ENCODE measurements at places on chromosomes 7 and 10.

DNA sequence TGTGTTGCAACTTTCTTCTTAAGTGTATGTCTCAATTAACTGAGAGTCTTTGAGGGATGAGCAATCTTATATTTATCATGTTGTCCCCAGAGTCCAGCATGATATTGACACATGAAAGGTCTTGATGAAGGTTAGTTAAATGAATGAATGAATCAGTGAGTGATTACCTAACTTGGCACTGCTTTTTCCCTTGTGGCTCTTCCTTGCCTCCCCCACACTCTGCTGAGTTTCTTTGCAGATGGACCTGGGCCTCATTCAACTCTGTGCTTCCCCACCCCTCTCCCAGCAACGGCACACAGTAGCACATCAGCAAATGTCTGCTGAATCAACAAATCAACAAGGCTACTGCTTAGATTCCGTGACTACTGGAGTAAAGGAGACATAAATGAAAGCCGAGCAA, 235.1 kb upstream of the CXCL12 start:
- DNase-seq = no peak

- no peak for DNase-seq
Measured at GRCh38 chr7:24054236-24054635, 229.8 kb upstream of the NPY start.

GRCh38 chr10:9193120-9193519, 1138.6 kb downstream of the GATA3 start:
- no peak for DNase-seq

GRCh38 chr10:111076191-111076681, 593 bp upstream of the ADRA2A start:
- peak; percentile 51 for DNase-seq

- no peak for DNase-seq
Measured at GRCh38 chr7:83956104-83956503, 238.5 kb downstream of the SEMA3A start.

DNA sequence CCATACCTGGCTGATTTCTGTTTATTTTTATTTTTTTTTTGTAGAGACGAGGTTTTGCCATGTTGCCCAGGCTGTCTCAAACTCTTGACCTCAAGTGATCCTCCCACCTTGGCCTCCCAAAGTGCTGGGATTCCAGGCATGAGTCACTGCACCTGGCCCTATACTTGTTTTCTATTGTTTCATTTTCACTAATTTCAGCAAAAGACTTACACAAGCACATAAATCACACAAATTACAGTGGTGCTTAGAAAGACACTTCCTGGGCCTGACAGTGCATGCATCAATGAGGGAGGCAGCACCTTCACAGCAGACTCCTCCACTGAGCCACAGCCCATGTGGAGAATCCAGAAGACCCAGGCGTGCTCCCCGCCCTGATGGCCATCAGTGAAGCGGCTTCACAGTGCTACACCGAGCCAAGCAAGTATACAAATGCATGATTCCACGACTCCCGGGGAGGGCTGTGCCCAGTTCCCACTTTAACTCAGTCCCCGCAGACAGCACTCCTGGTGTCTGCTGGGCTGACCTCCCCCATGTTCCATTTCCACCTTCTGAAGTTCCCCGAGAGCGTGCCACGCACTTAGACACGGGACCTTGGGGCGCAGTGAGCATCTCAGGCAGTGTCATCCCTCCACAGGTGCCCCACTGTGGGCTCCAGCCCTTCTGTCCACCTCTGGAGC, 20.6 kb downstream of the PITRM1 start:
- no peak for DNase-seq

DNA sequence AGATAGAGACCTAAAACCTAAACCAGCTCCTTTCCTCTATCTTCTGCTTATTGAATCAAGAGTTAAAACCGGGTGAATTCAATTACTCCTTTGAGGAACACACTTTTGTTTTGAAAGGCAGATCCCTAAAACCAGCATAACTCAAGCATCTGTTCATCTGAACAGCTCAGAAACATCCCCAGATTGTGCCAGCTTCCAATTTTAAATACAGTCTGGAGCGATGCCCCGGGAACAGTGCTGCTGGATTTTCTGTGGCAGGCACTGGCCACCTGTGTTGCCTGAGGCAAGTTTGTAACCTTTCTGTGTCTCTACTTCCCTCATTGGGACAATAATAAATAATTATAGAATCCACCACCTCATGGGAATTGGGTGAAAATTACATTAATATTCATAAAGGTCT, 281.4 kb upstream of the NFE2L3 start:
- no peak for DNase-seq

DNA sequence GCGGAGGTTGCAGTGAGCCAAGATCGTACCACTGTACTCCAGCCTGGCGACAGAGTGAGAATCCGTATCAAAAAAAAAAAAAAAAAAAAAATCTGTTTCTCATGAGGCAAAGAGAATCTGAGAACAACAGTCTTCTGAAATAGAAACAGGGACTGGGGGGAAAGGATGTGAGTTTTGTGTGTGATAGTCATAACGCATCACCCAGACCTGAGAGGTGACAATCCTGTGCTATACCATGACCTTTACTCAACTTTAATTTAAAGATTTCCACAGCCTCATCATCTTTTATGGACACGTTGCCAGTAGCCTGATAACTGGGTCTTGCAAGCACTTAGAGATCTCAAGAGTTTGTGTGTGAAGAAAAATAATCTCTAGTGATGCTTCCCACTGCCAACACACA, 2.3 kb downstream of the ATXN7L1 start:
- DNase-seq = no peak

GRCh38 chr10:420154-421121, 269.0 kb downstream of the DIP2C start:
- DNase-seq = no peak

DNA sequence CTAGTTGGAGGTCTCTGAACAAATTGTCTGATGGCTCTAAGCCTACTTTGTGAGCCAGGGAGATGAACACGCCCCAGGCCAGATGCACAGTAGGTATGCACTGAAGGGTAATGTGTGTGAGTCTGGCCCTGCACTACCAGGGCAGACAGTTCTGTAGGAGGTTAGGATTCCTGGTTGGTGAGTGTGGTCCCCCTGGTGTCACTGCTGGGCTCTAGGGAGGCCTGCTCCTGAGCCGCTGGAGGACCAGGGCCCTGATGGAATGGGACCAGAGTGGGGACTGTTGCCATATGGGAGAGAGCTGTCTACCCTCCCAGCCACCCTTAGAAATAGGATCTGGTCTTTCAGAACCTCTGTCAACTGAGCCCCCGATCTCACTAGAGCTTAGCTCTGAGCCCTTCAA, 42.0 kb downstream of the CDH23 start:
- no peak for DNase-seq
